ENCODE measurements at places on chromosomes 7 and 10.

DNA sequence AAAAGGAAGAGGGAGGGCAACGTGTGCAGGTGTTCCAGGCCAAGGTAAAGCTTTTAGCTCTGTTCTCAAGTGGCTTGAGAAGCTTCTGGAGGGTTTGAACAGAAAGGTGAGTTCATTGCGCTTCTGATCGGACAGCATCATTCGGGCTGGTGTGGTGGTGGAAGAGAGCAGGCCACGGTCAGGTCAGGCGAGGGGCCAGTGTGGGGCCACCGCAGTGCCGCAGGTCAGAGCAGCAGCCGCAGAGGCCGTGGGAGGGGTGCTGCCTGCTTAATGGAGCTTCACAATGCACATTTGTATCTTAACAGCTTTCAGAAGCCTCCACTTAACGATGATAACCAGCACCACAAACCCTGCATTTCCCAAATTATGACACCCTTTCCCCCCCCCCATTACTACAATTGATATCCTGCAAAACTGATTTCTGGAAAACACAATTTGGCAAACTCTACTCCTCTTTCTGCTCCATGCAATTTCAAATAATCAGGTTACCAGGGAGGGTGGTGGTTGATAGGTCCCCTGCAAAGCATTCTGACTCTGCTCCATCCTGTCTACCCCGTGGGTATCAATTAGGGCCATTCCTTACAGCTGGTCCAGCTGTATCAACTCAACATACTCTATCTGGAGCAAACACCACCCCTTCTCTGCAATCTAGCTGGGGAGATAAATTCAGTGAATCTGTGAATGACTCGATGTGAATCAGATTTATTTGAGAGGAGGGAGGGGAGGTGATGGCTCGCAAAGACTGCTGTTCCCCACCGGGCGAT is 162.9 kb downstream of the ACTR3B start:
- no peak for DNase-seq

GRCh38 chr7:55077561-55078410 is 59.0 kb downstream of the EGFR start:
- DNase-seq, result no peak

DNA sequence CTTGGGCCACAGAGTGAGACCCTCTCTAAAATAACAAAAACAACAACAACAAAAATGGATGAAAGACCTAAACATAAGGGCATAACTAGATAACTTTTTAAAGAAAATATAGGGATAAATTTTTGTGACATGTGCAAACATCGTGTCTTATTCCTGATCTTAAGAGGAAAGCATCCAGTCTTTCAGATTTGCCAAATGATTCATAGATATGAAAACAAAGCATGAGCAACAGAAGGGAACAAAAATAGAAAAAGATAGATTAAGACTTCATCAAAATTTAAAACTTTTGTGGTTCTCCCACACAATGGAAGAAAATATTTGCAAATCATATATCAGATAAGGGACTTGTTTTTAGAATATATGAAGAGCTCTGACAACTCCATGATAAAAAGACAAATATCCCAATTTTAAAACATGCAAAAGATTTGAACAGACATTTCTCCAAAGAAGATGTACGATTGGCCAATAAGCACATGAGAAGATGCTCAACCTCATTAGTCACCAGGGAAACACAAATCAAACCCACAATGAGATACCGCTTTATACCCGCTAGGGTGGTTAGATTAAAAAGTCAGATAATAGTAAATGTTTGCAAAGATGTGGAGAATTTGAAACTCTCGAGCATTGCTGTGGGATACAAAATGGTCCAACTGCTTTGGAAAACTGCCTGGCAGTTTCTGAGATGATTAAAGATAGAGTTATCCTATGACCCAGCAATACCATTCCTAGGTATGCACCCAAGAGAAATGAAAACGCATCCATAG is 20.3 kb downstream of the PPIF start:
- DNase-seq, result no peak

GRCh38 chr10:12334186-12334530 is 15.2 kb upstream of the CAMK1D start:
- no peak for DNase-seq

DNA sequence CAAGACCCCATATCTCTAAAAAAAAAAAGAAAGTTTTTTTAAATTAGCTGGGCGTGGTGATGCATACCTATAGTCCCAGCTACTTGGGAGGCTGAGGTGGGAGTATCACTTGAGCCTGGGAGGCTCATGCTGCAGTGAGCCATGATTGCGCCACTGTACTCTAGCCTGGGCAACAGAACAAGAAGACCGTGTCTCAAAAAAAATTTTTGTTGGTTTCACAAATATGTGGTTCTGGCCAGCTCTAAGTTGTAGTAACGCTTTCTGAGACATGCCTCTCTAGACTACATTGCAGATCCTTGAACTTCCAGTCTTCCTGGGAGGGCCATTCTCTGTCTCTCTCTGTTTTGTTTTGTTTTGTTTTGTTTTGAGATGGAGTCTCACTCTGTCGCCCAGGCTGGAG is 24.6 kb upstream of the RHBDD2 start:
- no peak for DNase-seq

- no peak for DNase-seq
Measured at GRCh38 chr10:131812736-131813604, 87.8 kb upstream of the PPP2R2D start.

DNA sequence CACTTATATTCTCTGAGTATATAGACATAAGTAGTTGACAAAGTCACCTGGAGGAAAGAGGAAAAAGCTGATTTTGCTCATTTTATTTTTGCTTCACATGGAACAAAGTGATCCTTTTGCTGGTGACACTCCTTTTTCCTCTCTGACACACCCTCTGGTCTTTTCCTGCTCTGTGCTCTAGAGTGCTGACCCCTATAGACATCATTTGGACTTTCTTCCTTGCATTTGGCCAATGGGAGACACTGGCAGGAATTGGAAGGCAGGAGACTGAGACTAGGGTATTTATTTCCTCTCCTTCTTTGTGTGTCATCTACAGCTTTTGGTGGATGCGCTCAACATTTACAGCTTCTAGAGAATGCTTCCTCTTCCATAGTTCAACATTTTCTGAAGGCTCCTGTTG is 1078.1 kb downstream of the SORCS1 start:
- no peak for DNase-seq

- DNase-seq, result no peak
Measured at GRCh38 chr10:121099592-121099991, 248.4 kb downstream of the WDR11 start.

DNA sequence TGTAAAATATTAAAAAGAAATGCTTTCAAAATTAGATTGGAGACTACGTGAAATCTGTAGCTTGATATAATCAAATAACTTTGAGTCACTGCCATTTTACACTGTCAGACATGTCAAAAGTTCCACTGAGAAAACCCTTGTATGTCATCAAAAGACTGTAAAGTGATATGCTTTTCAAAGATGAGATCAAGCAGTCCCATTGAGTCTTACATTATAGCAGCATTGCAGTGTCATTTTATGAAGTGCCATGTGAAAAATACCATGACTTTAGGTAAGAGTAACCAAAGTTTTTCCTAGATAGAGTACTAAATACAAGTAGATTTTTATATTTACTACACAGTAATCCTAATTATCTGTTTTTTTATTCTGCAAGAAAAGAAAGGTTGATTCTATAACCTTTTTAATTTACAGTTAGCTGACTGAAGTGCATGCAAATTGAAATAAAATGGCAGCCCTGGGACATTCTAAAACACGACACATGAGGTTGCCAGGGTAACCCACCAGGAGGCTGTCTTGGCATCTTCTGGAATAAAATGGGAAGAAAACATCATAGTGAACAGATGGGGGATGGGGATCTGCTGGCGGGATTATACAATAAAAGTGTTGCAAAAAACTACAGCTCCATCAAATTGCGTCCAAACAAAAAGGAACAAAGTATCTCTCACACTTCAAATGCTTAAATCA is 91.3 kb upstream of the TMEM106B start:
- DNase-seq, result no peak

DNA sequence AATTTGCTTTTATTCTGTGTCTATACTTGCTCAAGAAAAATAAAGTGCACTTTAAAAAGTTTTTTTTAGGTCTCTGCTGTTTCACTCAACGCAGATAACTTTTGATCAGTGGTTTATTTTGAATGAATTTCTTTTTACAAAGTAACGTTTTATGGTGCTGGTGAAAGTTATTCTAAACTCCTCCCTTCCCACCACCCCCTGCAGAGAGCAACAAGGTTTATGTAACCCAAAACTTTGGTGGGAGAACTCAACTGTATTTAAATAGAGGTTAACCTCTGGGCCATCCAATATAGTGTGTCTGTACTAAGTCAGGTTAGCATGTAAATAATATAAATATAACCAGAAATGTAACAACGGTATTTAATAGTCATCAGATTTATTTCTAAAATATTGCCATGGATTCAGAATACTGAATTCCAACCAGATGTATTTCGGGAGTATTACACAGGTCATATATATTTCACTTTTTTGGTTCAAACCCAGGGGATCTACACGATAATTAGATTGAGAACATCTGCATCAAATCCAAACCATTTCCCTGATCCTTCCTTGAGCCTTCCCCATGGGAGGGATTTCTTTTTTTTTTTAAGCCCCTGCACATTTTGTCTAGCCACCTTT is 3.9 kb upstream of the CUX1 start:
- no peak for DNase-seq

Measured in stimulated activated CD8-positive, alpha-beta memory T cell treated with anti-CD3 and anti-CD28 coated beads, Interleukin-7, amount 100 ng/mL, for 4 hours (primary cell).